ENCODE measurements at places on chromosomes 1 and 21.

DNA sequence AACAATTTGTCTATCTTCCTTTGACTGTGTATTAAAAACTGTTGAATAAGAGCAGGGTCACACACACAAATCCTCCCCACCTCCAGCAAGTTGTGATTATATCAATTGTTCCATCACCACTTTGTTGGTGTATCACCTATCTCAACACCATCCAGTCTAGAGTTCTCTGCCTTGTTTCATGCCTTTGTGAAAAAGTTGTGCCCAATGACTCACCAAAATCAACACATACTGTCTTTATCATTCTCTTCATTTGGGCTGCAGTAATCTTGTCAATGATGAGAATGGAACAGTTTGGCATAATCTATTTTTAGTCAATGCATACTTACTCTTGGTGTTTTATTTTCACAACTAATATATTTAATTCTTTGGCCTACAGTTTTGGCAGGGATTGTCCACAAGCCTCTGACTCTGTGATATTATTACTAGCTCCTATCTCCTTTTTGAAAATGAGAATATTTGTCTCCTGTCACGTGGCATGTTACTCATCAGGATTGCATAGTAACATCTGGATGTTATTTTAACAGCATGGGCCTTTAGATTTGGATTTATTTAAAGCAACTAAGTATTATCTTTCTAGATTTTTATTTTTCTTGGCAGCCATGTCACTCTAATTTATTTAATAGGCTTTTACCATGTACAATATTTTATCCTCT, 5.1 kb downstream of the C1orf87 start:
- DNase-seq, result no peak

- DNase-seq, result peak; percentile 98
Measured at GRCh38 chr1:103160281-103160680, 52.0 kb upstream of the COL11A1 start.

- peak; percentile 1 for DNase-seq
Measured at GRCh38 chr1:238191170-238191569, 300.4 kb upstream of the ZP4 start.

GRCh38 chr1:86409416-86410021, 13.4 kb upstream of the ODF2L start:
- DNase-seq, result peak; percentile 87

DNA sequence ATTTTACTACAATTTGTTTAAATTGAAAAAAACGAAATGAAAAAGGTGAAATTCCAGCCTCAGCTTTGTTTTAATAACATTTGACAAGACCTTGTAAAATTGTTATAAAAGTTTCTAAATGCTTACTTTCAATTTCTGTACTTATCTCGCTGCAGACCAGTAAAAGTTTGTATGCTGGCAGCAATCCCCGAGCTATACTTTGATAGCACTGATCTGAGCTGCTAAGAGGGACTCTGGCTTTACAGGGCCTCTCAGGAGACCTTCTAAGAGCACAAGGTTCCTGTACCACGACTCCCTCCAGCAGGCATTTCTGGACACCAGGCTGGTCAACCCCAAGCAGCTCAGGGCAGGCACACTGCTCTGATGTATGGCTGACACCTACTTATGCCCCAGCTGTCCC, 13.1 kb downstream of the STMN1 start:
- DNase-seq, result no peak

DNA sequence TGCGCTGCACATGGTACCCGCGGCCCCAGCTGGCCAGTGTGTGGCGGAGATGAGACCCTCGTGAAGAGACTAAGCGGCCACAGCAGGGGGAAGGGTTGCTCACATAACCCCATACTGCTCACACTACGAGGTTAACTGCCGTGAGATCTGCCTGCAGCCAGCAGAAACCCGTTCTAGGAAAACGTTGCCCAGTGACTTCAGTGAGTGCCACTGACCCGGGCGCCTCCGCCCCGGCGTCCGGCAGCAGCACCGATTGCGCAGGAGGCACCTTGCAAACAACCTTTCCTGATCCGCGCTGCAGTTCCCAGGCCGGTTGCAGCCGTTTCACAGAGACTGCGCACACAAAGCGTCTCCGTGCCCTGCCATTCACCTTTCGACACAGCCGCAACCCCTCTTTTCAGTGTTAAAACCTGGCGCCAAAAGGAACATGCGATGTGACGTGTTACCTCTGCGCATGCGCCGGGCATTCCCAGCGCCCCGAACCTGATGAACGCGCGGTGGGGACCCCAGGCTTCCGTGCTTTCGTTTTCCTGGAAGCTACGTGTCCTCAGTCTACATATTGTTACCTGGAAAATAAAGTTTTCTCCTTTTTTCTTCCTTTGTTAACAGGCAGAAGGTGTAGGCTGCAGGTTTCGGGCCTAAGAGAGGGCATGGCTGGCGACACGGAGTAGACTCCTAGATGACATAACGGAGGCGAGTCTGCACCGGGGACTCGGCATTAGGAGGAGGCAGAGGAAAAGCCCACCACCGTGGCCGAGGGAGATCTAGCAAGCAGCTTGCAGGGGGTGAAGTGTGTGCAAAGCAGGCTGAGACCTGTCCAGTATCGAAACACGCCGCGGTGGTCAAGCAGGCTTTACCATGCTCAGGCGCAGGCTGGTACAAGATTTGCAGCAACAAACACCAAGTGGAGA, 8.9 kb downstream of the VPS26C start:
- DNase-seq, result peak; percentile 69

DNA sequence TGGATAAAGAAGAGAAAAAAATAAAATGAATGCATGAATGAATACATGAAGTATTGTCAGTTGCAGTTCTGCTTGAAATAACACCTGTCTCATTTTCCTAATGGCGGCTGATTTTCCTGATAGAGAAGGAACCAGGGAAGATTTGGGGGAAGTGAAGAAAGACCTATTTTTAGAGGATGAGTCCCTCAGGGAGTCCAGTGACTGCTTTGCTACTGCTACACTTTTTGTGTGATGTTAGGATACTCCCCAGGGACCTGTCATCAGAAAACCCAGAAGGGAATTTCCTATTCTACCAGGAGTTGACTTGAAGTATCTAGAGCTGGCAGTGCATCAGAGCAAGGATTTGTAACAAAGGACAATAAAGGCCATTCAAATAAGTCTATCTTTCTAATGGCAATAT, 114.8 kb downstream of the MAB21L3 start:
- DNase-seq, result no peak

DNA sequence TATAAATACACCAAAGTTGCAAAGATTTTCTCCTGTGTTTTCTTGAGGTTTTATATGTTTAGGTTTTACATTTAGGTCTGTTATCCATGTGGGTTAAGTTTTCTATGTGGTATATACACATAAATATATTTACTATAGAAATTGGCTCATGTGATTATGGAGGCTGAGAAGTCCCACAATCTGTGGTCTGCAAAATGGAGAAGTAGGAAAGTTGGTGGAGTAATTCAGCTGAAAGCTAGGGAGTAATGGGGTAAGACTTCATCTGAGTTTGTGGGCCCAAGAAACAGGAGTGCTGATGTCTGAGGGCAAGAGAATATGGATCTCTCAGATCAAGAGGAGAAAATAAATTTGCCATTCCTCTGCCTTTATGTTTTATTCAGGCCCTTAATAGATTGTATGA, 146.0 kb downstream of the GPATCH2 start:
- DNase-seq, result peak; percentile 85

GRCh38 chr1:58401991-58402390, 144.5 kb downstream of the OMA1 start:
- no peak for DNase-seq

- no peak for DNase-seq
Measured at GRCh38 chr1:66464351-66464750, 69.6 kb upstream of the SGIP1 start.

DNA sequence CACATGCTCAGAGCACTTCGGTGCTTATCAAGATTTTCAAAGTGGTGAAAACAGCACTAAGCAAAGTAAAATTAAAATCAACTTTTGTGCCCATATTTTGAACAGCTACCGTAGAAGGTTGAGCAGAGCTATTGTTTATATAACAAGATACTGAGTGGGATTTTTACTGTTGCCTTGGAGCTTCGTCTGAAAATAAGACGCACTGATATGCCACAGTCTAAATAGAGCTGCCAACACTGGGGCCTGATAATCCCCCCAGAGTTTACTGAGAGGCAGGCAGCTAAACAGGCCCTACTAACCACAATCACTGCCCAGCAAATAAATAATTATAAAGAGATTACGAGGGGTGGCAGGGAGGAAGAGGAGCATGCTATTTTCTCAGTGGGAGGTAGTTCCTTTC, 650 bp upstream of the CCDC190 start:
- no peak for DNase-seq

DNA sequence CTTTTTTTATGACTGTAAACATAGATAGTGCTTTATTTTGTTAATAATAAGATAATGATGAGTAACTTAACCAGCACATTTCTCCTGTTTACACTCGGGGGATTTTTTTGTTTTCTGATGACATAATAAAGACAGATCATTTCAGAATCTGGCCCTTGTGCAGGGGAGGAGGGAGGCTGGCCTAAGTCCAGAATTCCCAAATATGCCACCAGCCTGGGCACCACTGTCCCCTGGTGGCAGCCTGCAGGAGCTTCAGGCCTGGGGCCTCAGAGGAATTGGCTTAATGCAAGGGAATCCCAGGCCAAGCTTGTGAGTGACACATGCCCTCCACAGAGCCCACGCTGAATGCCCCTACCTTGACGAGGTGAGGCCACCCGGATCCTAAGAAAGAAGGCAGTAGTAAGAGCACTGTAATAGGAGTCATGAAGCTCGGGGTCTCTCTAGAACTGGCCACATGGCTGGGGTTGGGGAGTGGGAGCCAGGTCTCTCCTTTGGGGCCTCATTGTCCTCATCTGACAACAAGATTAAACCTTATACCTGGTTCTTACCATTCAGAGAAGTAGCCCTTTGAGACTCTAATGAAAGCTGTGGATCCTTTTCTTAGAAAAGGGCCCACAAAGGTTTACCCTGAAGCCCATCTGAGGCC, 24.1 kb downstream of the ETNK2 start:
- DNase-seq, result peak; percentile 29

GRCh38 chr21:27422435-27422834, 455.5 kb upstream of the ADAMTS5 start:
- no peak for DNase-seq

DNA sequence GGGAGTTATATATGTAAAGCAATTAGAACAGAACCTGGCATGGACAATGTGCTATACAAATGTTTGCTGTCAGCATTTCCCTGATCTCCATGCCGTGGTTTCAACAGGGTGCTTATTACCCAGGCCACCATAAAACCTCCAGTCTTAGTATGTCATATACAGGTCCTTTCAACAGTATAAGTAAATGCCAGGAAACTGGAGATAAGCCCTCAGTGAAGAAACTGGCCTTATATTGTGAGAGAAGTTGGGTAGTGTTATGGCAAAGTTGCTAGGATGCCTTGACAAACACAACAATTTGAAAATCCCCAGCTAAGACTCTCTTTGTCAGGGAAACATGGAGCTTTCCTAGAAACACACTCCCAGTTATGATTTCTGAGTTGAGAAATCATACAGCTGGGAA, 850.2 kb upstream of the ADAMTS5 start:
- no peak for DNase-seq

All from MV-4-11 (cell line).